ENCODE measurements at places on chromosomes 12 and 14.

DNA sequence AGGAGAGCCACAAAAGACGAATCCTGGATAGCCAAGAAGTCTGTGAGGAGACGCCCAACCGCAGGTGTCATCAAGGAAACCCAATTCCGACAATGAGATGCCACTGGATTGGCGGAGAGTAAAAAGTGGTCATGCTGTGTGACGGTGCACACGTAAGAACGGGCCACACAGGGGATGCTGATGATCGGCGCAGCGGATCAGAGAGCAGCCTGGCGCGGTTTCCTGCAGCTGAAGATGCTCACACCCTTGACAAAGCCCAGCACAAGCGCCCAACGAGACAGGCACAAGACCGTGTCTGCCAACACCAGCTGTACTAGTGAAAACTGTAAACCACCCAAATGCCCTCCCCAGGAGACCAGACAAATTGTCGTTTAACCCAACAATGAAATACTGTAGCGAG is 55.8 kb downstream of the CCDC85C start:
- no peak for DNase-seq

- no peak for DNase-seq
Measured at GRCh38 chr12:93836620-93837260, 159.6 kb downstream of the CRADD start.

- DNase-seq = no peak
Measured at GRCh38 chr12:6234906-6235305, 34.7 kb downstream of the CD9 start.

GRCh38 chr14:22388669-22389595 is 200.1 kb downstream of the DAD1 start:
- DNase-seq = no peak

DNA sequence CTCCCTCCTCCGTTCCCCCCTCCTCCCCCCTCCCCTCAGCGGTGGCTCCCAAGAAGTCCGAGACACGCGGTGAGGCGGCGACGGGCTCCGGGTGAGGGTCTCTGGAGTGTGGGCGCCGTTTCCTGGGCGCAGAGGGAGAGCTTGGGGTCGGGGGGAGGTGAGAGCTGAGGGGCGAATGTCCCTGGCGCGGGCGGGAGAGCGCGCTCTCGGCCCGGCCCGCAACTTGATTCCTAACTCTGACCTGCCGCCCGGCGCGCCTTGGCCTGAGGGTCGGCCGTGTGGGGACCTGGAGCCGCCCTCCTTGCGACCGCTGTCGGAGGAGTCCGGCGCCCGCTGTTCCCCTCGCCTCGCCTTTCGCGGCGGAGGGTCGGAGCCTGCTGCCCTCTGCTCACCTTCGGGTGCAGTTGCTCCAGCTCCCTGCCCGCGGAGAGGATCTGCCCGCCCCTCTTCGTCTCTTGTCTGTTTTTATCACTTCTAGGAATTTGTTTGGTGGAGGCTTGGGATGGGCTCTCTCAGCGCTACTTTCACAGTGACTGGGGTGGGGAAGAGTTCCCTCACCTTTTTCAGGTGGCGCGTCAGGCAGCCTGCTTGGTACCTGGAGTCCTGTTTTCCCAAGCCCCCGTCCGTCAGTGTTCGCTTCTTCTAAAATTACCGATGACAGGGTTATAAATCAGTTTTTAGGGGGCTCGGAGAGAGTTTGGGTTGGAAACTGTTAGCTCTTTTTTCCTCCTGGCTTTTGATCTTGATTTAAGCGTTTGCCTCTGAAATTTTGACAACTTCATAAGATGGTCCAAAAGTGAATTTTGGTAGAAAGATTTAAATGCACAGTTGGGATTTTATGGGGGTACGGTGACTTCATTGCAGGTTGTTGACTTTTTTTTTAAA is 495 bp downstream of the ADIPOR2 start:
- peak; percentile 86 for DNase-seq

DNA sequence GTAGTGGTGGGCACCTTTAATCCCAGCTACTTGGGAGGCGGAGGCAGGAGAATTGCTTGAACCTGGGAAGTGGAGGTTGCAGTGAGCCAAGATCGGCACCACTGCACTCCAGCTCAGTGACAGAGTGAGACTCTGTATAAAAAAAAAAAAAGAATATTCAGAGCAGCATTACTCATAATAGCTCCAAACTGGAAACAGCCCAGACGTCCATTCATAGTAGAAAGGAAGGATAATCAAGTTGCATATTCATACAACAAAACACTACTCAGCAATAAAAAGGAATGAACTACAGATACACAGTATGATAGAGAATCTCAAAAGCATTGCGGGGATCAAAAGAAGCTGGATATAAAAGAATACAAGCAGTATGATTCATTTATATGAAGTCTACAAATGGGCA is 19.1 kb downstream of the TMEM30B start:
- DNase-seq = no peak

- no peak for DNase-seq
Measured at GRCh38 chr14:103073876-103074728, 9.9 kb upstream of the LBHD2 start.

- DNase-seq = peak; percentile 33
Measured at GRCh38 chr12:3752096-3752709, 706 bp downstream of the CRACR2A start.

GRCh38 chr14:97441740-97442362 is 644.7 kb downstream of the VRK1 start:
- no peak for DNase-seq

DNA sequence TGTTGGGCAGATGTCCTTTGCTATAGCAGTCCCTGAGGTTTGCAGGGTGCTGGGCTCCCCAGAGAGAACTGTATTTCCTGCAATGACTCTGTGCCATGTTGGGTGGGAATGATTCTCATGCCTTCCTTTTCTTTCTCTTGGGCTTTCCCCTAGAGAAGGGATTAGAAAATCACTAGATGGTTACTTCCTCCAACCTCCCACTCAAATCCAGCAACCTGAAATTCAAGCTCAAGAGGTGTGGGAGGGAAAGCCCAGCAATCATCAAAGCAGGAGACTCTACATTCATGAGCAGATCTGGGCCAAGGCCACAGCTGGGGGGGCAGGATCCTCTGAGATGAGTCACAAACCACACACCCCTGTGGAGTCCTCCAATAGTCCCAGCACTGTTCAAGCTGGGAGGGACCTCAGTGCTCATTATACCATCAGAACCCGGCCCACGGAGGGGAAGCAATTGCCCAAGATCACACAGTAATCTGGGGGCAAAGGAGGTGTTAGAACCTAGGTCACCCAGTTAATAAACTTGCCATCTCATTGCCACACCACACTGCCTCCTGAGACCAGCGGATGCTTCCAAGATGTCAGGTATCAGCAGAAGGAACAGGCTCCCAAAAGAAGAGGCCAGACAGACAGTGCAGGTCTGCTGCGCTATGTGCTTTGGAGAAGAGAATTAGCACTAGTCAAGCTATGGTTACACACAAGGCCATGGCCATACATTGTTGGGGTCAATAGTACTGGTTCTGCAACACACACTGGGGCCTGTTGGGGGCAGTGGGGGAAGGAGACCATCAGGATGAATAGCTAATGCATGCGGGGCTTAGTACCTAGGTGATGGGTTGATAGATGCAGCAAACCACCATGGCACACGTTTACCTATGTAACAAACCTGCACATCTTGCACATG is 65.7 kb downstream of the TTC9 start:
- no peak for DNase-seq

DNA sequence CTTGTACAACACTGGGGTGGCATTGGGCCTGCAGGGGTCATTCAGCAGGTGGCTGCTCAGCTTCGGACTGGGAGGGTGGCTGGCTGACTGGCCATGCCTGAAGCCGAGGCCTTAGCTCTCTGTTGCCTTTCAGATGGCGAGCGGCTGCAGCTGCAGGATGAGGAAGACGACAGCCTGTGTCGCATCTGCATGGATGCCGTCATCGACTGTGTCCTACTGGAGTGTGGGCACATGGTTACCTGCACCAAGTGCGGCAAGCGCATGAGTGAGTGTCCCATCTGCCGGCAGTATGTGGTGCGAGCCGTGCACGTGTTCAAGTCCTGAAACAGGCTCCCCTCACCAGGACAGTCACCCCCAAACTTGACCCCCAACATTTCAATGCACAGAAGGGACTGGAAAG is 23.3 kb downstream of the RNF34 start:
- DNase-seq = no peak

DNA sequence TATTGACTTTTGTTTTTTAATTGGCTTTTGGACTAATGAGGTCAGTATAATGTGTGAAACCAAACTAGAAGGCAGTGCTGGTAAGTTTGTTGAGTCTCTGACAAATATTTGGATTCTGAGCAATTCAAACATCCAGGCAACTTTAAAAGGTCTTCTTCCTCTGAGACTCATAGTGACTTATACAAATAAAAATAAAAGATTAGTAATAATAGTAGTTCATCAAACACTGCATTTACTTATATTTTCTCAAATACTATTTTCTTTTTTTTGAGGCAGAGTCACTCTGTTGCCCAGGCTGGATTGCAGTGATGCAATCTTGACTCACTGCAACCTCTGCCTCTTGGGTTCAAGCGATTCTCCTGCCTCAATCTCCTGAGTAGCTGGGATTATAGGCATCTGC is 337.9 kb downstream of the DAD1 start:
- no peak for DNase-seq

- no peak for DNase-seq
Measured at GRCh38 chr12:50787618-50788017, 23.7 kb downstream of the ATF1 start.

- DNase-seq = no peak
Measured at GRCh38 chr12:30823764-30824163, 69.0 kb upstream of the CAPRIN2 start.

DNA sequence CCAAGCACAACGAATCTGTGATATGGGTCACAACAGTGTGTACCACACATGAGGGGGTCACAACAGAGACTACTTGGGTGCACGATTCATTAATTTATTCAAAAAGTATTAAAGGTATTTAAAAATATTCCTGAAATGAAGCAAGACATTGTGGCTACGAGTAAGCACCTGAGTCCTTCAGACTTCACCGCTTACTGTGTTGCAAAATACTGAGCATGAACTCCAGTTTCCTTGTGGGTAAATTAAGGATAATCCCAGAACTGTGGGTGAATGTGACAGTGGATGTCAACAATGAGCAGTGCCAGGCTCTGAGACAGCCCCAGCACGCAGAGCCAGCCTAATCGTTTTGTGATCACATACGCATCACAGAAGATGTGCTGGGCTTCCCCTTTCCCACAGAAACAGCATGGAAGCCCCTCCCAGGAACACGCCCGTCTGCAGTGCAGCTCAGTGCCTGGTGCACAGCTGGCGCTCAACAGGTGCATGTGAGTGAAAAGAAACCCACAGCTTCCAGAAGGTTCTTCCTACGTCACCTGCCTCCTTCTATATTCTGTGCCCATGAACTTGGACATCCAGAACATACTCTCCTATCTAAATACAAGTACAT is 29.1 kb downstream of the CDC42BPB start:
- DNase-seq = no peak

DNA sequence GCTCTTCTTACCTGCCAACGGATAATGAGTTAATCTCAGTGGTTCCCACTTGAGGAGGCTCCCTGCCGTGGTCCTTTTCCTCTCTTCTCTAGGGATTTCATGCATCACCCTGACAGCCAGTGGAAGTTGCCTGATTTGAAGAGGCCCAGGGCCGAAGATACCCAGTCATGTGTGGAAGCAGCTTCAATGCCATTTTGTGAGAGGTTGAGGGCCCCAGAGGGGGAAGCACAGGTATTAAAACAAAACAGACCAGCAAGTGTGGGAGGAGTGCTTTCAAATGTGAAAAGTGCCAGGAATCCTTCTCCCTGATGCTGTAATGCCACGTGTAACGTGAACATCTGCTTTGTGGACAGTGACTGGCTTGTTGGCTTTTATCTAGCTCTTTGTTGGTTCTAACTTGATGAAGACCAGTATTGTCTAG is 1.5 kb downstream of the TCP11L2 start:
- DNase-seq = peak; percentile 38

DNA sequence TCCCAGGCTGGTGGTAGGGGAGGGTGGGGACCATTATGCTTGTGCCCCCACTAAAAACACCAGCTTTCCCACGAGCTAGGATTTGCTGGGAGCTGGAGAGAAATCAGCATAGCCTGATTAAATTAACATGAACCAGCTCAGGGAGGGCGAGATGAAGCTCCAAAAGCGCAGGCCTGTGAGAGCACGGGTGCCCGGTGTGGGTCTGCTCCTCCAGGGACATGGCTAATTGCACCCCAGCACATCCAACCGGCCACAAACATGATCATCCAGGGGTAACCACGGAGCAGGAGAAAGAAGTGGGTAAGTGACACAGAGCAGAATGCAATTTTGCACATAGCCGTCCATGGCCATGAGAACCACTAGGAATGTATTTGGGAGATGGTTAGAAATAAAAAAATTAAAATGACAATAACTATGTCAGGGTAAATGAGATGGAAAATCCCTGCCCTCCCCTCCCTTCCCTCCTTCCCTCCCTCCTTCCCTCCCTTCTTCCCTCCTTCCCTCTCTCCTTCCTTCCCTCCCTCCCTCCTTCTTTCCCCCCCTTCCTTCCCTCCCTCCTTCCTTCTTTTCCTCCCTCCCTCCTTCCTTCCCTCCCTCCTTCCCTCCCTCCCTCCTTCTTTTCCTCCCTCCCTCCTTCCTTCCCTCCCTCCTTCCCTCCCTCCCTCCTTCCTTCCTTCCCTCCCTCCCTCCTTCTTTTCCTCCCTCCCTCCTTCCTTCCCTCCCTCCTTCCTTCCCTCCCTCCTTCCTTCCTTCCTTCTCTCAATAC is 26.9 kb downstream of the CLMN start:
- DNase-seq = no peak

DNA sequence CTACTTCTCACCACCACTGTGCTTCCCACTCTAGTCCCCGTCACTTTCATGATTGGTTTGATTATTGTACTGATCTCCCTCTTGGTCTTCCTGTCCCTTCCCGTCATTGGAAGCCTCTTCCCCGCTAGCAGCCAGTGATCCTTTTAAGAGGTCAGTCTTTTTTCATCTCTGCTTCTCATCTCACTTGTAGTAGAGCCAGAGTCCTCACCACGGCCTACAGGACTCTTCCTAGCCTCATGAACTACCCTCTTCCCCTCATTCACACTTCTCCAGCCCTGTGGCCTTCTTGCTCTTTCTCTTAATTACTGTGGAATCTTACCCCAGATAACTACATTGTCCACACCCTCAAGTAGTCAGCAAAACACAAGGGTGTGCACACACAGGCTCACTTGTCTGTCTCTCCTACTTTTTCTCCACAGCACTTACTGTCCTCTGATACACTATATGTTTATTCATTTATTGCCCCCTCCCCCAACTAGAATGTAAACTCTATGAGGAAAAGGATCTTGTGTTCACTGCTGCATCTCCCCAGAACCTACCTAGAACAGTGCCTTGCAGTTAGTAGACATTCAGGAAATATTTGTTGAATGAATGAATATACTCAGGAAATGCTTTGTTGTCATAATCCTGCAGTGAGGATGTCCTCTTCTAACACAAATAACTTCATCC is 66.3 kb downstream of the CKB start:
- DNase-seq = no peak

GRCh38 chr14:34776611-34777010 is 62.2 kb upstream of the CFL2 start:
- no peak for DNase-seq

DNA sequence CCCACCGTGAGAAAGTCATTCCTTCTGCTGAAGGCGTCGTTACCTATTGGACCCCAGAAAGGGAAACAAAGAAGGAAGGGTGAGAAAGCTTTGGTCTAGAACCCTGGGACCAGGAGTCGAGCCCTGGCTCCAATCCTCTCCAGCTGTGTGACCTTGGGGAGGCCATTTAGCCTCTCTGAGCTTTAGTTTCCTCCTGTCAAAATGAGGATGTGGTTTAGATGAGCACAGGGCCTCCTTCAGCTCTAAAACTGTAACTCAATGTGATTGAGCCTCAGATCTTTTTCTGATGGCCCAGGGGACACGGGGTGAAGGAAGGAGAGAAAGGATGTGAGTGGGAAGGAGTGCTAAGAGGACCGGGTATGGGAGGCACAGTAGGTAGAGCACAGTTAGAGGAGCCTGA is 7.7 kb downstream of the JDP2 start:
- DNase-seq = no peak
